ENCODE measurements at places on chromosomes 6 and 20. TPM values are rescaled to one million over a fixed set of nuclear protein-coding genes. Genes with fewer than 3 reads are reported as not detected.

DNA sequence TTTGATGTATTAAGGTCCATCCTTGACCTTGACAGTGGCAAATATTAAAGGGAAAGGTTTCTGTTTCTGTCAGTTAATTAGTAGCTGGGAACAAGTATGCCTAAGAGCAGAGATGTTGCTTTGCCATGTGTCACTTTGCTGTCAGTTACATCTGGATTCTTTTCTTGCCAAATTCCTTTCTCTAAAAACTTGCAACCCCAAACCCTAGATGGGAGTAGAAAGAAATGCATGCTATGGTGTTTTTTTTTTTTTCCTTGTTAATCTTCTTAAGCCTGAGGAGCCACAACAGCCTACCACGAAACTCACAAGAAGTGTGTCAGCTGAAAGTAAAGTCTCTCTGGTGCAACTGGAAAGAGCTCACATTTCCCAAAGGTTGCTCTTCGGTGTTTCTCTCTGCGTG, 18.0 kb upstream of the CLDN20 start:
- no peak for DNase-seq

DNA sequence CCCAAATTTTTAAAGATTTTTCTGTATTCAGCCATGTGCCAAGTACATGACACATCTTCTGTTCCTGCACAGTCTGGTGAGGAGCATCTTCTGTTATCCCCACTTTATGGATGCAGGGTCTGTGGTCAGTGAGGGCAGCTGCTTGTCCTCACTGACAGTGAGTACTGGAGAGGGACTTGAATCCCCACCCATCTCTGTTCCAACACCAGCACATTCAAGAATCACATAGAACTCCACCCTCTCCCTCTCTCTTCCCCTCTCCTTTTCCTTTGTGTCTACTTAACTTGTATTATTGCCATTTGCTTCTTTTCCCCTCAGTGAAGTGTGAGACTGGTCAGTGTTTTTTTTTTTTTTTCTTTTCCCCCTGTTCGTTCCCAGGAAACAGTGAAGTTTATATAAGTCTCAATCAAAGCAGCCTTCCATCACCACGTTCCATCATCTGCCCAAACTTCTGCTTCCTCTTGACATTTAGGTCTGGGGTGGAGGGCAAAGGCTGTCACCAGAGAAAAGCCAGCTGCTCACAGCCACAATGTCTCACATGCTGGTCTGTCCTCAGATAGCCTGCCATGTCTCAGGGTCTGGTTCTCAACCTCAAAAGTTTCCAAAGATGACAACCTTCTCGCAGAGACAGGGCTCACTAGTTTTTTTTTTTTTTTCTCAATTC, 110.0 kb upstream of the SSTR4 start:
- no peak for DNase-seq

- DNase-seq: no peak
These were observed 112.2 kb downstream of the MTFR2 start for GRCh38 chr6:136137739-136138402.

DNA sequence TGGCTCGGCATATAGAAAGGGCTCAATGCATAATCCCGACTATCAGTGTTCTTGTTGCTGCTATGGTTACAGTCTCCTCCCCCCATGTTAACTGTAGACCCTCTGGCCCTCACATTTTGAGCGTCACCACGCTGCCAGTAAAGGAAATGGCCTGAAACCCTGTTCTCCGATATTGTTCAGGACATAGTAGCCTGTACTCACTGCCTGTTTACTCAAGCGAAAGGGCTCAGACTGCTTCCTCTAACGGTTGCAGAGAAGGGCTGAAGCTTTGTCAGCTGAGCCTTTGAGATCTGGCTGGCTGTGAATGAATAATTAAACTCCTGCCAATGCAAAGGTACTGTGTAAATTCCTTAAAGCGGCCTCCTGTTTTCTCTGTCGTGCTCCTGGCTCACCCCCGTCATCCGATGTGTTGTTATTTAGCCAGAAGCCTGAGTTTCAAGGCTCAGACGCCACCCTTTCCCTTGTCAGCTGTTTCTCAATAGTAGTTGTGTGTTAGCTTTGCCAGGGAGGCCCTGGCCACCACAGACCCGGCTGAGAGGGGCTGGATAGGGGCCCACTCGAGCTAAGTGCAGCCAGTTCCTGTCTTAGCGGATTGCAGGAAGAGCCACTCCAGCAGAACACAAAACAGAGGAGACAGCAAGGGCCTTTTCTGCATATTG, 31.2 kb upstream of the RALGAPA2 start:
- peak; percentile 62 for DNase-seq

- DNase-seq: peak; percentile 69
These were observed 36.9 kb downstream of the ARHGAP18 start for GRCh38 chr6:129672881-129673631.

GRCh38 chr20:48803176-48804053, 24.4 kb downstream of the PREX1 start:
- DNase-seq: no peak

GRCh38 chr20:35091816-35092523, 637 bp downstream of the TRPC4AP start:
- peak; percentile 44 for DNase-seq

GRCh38 chr20:4918473-4918872, 82.8 kb downstream of the SLC23A2 start:
- no peak for DNase-seq

GRCh38 chr20:48889140-48889790, 32.2 kb upstream of the ARFGEF2 start:
- no peak for DNase-seq

DNA sequence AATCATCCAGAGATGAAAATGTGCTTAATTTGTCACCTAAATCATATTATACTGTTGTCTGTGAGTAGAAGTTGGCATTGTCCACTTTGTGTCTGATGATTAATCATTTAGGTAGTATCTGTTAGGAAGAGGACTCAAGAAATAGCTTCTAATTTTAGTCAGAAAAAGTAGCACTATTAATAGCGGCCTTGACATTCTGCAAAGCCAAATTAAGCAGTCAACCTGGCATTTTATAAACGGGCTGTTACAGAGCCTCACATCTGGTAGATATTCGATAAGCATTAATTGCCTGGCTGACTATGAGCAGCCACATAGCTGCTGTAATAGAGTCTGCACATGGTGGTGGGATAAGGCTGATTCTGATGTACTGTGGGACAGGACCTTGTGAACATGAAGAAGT, 99.5 kb downstream of the KLHL32 start:
- no peak for DNase-seq

DNA sequence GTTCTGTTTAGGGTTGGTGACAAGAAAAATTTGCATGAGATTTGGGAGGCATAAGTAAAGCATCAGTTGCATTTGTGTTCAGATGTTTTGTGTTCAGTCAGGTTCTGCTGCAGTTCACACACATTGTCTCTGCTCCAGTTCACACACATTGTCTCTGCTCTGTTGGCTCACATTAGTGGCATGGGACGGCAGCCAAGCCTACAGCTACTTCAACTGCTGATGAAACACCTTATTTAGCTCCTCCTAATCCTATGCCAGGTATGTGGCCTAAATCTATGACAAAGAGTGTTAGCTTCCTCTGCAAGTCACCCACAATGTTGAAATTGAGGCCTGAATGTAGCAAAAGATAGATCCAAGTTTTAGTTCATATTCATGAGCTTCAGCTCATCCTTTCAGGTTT, 278.1 kb upstream of the SYNCRIP start:
- no peak for DNase-seq

GRCh38 chr6:36666826-36667591, 11.5 kb upstream of the CDKN1A start:
- peak; percentile 52 for DNase-seq

GRCh38 chr6:15491986-15492269, 170.9 kb downstream of the DTNBP1 start:
- DNase-seq: no peak

GRCh38 chr6:113876695-113877094, 19.6 kb downstream of the MARCKS start:
- no peak for DNase-seq

GRCh38 chr6:150087336-150087735, 18.4 kb upstream of the ULBP3 start:
- DNase-seq: no peak

GRCh38 chr6:165782812-165783211, 119.8 kb upstream of the PDE10A start:
- DNase-seq: no peak

GRCh38 chr6:32932132-32932868, 8.5 kb downstream of the HLA-DMB start:
- no peak for DNase-seq

DNA sequence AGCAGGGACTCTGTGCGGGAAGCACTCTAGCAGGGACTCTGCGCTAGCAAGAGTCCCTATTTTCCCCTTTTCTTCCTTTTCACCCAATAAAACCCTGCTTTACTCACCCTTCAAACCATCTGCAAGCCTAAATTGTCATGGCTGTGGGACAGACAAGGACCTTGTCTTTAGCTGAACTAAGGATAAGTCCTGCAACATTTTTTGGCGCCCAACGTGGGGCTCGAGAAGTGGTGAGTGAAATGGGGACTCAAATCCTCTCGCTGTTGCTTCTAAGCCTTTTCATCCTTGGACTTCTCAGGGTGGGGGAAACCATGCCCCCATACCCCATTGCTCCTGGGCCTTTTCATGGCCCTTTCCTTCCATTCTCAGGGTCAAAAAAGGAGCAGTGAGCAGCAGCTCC, 46.4 kb downstream of the IMPG1 start:
- DNase-seq: no peak

DNA sequence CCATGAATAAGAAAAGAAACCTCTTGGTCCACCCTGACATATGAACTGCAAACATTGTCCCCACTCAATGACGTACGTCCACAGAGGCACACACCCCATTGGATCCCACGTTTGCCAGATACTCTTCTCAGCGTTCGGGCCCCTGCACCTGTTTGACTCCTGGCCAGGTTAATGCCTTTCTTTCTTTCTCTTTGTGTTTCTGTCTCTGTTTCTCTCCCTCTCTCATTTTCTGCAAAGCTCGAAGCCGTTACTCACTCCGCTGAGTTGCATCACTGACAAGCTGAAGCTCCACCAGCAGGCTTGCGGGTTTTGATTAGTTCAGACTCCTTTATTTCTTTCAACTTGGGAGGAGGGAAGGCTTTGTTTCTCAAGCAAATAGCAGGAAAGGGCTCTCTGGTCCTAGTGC, 135.5 kb upstream of the SUPT3H start:
- DNase-seq: no peak

- no peak for DNase-seq
These were observed 281.3 kb downstream of the BMP7 start for GRCh38 chr20:56985066-56985685.

DNA sequence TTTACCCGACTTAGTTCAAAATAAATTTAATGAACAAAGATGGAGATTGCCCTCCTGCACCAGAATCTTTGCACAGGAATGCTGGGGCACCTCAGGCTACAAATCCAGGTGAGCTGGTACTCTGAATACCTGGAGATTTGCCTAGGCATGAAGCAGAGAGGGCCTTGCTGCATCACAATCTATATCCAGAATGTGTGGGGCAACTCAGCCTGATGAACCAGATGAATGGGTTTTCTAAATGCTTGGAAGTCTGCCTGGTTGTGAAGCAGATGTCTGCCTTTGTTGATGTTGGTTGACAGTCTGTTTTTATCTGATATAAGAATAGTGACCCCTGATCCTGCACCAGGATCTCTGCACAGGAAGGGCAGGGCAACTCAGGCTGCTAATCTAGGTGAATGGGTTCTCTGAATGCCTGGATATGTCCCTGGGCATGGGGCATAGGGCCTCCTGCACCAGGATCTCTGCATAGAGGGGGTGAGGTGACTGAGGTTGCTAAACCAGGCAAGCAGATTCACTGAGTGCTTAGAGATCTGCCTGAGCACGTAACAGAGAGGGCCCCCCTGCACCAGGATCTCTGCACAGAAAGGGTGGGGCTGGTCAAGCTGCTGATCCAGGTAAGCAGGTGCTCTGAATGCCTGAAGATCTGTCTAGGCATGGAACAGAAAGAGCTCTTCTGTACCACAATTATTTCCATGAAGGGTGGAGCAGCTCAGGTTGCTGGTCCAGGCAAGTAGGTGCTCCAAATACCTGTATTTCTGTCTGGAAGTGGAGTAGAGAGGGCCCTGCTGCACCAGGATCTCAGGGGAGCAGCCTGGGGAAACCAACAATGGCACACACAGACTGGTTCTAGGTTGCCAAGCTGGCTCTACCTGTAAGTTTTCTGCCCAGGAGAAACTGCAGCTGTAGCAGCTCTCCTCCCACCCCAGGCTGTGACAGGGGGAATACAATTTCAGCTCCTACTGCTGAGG, 437.5 kb downstream of the MMUT start:
- no peak for DNase-seq

DNA sequence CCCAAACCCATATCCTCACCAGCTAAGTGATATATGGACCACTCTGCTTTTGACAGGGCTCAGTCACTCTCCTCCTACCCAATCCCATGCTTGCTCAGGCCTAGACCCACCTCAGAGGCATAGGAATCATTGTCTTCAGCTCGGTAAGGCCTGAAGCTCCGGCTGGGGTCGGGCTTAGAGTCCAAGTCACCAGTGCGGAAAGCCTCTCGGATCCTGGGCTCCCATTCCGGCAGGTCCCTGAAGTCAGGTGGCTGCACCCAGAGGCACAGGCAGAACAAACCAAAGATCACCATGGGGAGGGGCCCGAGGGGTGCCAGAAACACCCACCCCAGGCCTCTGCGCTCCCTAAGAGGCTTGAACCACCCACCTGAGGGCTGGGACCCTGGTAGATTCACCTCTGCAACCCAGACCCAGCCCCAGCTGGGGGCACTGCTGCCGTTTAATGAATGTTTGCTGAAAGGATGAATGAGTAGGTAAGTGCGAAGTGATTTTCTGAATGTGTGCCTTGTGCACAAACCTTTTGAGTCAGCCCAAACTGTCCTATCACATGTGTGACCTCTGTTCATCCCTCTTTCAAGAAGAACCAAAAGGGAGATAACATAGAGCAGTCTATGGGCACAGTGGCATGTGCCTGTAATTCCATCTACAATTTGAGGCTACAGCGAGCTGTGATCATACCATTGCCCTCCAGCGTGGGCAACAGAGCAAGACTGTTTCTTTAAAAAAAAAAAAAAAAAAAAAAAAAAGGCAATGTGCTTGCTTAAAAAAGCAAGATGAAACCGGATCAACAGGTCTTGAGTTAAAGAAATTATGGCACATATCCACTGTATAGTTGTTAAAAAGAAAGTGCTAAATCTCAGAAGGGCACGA, 39.3 kb upstream of the DSN1 start:
- no peak for DNase-seq

DNA sequence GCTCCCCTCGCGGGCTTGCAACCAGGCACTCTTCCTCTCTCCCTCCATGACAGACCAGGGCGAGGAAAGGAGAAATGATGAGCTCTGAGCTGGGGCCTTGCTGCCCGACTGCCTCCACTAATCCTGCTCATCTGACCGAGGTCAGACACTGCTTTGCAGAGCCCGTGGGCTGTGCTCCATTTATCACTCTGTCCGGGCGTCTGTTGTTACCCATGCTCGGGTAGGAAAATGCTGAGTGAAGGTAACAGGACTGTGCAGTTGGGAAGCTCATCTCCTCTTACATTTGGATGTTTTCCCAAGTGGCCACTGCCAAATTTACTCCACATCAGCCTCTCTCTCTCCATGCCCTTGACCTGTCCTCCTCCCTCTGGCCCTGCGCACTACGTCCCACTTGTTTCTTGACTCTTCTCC, 14.6 kb downstream of the RPS6KA2 start:
- no peak for DNase-seq

GRCh38 chr6:14670806-14671205, 553.2 kb downstream of the CD83 start:
- no peak for DNase-seq

Gene TFEB
- total RNA-seq: 24.0 TPM

Gene TRAPPC3L
- not detected for total RNA-seq

Gene NOL7
- total RNA-seq: 71.6 TPM

Gene BPIFB4
- total RNA-seq: not detected

Gene INSM1
- 1.0 TPM for total RNA-seq

Gene SIRPB2
- not detected for total RNA-seq

Gene ADTRP
- total RNA-seq: 0.83 TPM

Gene HRH3
- total RNA-seq: not detected

Gene NEDD9
- total RNA-seq: 36.4 TPM

Gene OGFRL1
- total RNA-seq: not detected

Gene HLA-DQA2
- not detected for total RNA-seq

Gene SFTA2
- 4.7 TPM for total RNA-seq
